ENCODE measurements at places on chromosomes 4 and X.

GRCh38 chr4:3010577-3010976 lies 47.2 kb downstream of the GRK4 start:
- DNase-seq = no peak

- peak; percentile 3 for DNase-seq
Measured at GRCh38 chr4:133483600-133484246, 334.6 kb downstream of the PCDH10 start.

DNA sequence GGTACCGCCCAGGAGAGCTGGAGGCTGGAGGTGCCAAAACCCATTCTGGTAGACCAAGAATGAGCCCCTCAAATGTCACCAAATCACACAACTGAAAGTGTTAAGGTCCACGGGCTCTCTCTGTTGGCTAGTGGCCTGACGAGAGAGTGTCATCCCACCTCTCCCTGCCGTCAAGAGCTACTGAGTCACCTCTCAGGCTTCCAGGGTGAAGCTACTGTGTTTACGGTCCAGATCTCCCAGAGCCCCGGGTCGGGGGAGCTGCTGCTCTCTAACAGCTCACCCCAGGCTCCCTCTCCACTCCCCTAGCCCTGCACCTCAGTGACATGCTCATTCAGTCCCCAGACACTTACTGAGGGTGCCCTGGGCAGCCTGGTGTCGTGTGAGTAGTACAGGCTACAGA lies 59.2 kb downstream of the ADGRG2 start:
- no peak for DNase-seq

DNA sequence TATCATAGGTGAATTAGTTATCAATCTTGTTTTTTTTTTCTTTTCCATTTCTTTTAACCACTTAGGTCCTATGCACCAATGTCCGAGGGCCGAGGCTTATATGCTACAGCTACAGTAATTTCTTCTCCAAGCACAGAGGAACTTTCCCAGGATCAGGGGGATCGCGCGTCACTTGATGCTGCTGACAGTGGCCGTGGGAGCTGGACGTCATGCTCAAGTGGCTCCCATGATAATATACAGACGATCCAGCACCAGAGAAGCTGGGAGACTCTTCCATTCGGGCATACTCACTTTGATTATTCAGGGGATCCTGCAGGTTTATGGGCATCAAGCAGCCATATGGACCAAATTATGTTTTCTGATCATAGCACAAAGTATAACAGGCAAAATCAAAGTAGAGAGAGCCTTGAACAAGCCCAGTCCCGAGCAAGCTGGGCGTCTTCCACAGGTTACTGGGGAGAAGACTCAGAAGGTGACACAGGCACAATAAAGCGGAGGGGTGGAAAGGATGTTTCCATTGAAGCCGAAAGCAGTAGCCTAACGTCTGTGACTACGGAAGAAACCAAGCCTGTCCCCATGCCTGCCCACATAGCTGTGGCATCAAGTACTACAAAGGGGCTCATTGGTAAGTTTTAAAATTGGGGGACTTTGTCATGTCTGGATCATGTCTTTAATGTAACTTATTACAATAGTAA lies 250.7 kb downstream of the RAPGEF2 start:
- DNase-seq = no peak

GRCh38 chr4:73435984-73436383 lies at the start of gene AFP:
AFP (plus strand) TSS chr4:73436221; CDS start chr4:73436263, 42 bp downstream.
- no peak for DNase-seq

DNA sequence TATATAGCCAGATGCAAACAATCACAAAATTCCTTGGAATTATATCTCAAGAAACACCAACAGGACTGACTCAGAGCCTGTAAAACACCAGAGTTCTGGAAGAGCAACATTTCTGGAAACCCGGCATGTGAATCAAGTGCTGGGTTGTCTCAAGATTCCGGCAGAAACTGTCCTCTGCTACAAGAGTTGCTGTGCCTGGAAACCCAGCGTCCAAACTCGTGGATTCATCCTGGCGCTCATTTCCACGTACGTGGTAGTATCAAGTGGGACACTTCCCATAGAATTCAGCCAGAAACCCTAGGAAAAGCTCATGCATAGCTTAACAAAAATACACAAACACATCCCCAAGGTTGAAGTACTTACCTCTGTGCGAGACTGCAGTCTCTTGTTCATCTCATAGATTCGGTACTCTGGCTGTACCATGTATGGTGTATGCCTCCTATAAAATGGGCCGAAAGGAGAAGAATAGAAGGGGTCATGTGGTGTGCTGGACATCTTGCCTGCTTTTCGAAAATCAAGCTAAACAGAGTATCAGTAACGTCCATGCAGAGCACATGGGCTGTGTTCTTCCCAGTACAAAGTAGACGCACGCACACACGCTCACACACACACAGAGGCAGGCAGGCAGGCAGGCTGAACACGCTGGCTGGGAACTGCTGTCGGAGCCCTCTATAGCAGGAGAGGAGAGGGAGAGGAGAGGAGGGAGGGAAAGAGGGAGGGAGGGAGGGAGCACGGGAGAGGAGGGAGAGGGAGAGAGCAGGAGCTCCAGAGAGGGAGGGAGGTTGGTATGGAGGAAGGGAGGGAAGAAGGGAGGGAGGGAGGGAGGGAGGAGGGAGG lies at the start of gene LDB2:
TSS of gene LDB2 (minus strand) at position 655 of the 837 bp plus-strand sequence.
- DNase-seq = peak; percentile 10

- DNase-seq = no peak
Measured at GRCh38 chrX:68043713-68044438, 389.4 kb downstream of the OPHN1 start.

GRCh38 chr4:56219447-56219846 lies 167.8 kb downstream of the AASDH start:
- no peak for DNase-seq

GRCh38 chrX:29762006-29762405 lies 453.4 kb upstream of the MAGEB2 start:
- no peak for DNase-seq

DNA sequence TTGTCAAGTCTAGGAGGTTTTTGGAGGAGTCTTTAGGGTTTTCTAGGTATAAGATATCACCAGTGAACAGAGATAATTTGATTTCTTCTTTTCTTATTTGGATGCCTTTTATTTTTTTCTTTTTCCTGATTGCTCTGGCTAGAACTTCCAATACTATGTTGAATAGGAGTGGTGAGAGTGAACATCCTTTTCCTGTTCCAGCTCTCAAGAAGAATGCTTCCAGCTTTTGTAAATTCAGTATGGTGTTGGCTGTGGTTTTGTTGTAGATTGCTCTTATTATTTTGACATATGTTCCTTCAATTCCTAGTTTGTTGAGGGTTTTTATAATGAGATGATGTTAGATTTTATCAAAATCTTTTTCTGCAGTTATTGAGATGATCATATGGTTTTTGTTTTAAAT lies 165.6 kb upstream of the WDFY3 start:
- no peak for DNase-seq

DNA sequence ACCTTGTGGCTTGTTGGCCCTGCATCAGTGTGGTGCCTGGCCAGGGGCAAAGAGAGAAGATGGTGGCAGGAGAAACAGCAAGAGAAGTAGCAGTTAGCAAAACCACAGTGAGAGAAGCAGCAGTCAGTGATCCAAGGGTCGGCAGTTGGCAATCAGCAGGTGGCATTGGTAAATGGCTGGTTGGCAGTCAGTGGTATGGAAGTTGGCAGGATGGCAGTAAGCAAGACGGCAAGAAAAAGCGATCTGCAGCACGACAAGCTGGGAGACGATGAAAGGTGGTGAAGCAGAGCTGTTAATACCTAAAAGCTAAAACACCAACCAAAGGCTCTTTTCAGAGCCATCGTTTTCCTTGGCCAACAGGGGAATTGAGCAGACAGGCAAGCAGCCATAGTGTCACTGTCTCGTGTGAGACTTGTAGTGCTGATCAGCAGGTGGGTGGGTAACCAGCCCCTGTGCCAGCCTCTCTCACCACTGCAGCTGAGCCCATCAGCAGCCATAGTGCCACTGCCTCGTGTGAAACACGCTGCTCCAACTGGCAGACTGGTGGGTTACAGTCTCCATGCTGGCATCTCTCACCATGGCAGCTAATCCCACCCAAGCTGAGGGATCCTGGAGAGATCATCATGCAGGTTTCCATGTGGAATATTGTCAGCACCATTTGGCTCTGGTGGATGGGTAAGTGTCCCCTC lies 2078.4 kb downstream of the PCDH7 start:
- no peak for DNase-seq

- DNase-seq = no peak
Measured at GRCh38 chr4:173685165-173685830, 155.3 kb upstream of the HAND2 start.

GRCh38 chr4:7132730-7133582 lies 59.4 kb upstream of the SORCS2 start:
- no peak for DNase-seq

- no peak for DNase-seq
Measured at GRCh38 chrX:29299684-29300083, 712.4 kb downstream of the IL1RAPL1 start.

DNA sequence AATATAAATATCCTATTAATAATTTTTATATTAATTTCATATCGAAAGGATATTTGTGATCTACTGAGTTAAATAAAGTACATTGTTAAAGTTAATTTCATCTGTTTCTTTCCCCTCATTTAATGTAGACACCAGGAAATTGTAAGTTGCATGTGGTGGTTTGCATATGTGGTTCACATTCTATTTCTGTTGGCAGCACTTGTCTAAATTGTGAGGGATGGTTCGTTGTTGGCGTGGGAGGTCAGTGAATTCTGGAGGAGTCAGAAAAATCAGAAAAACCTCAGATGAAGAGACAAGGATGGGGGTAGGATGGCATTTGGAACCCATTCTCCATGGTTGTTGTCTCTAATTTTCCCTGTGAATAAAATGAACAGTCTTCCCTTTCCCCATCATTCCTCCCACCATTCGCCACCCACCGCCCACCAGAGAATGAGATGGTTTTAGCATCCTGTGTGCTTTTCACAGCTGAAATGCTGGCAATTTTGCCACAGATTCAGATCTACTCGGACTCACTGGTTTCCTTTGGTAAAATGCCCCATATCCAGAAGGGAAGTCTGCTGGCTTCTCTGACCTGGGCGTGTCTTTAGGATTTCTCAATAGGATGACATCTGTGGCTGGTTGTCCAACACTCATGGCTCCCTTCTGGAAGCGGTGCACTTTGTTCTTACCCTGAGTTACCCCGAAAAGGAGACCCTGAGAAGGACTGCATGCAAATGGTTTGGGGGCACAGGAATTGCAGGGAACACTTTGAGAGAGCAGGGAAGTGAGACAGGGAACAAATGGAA lies 52.3 kb downstream of the LGI2 start:
- DNase-seq = no peak

DNA sequence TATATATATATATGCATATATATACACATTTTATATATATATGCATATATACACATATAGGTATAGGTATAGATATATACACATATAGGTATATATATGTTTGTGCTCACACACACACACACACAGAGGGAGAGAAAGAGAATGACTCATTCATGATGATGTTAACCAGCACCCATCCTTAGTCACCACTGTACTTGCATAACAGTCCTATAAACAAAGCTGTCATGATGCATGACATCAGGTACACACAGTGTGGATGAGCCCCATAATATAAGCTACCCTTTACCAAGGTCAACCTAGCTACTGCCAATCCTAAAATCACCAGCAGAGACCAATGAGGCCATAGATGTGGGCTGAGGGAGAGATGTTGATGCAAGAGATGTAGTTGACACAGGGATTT lies 1408.0 kb downstream of the RAPGEF2 start:
- DNase-seq = no peak
